ENCODE measurements at places on chromosomes 1 and 21.

GRCh38 chr21:17422931-17423330 lies 89.9 kb upstream of the CXADR start:
- no peak for DNase-seq

DNA sequence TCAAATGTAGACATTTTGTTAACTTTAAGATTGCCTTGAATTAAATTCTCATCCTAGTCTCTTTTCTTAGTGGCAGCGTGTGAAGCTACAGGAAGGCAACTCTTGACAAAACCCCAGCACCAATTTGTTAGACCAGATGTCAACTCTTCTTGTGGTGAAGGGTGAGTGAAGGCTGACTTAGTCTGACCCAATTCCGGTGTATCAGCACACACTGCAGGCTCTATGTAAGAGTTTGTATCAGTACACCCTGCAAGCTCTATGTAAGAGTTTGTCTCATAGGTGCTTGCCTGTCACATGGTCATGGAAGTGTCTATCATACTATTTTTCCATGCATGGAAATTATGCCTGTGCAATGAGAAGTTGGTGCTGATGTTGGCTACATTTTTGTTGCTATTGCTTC lies 16.8 kb downstream of the CR2 start:
- DNase-seq = no peak

GRCh38 chr21:44365251-44365966 lies 12.0 kb downstream of the TRPM2 start:
- no peak for DNase-seq

DNA sequence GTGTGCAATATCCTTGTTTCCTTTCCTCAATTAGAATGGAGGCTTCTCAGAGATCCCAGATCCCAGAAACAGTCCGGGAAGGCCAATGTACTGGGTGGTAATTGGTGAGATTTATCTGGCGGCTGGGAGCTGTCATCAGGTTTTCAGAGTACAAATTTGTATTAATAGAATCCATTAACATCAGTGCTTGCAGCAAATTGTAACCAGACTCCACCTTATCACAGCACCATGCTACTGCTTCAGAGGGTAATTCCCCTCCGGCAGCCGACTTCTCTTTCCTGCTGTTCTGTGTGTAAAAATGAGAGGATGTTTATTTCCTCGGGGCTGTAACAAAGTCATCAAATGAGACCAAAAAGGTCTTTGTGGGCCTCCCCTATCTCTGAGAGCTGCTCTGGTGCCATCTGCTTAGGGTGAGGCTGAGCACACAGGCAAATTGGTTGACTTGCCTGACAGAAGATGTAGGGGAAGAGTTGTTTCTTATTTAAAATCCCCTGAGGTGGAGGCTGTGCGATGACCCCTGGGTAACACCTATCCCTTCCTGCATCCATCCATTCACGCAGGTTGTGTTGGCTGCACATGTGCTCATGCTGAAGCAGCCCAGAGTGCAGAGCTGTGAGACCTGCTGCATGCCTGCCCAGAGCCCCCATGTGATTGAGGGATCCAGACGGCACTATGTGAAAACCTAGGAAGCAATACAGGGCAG lies 19.2 kb downstream of the NFASC start:
- no peak for DNase-seq

DNA sequence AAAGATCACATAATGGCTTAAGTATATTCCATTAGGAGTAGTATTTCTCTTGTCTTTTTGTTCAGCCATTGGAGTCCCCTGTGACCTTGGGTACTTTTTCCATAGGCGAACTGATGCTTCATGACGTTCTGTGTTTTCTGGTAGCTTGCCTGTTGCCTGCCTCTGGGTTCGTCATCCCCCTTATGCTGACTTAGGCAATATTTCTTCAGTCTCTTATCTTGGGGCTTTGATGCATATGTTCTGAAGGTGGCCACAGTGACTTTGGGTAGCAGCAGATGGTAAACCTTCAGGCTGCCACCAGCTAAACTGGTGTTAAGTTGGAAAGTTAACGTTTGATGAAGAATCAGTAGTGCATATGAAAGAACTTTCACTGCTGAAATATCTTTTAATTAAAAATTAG lies 170.2 kb downstream of the RPS6KC1 start:
- no peak for DNase-seq

DNA sequence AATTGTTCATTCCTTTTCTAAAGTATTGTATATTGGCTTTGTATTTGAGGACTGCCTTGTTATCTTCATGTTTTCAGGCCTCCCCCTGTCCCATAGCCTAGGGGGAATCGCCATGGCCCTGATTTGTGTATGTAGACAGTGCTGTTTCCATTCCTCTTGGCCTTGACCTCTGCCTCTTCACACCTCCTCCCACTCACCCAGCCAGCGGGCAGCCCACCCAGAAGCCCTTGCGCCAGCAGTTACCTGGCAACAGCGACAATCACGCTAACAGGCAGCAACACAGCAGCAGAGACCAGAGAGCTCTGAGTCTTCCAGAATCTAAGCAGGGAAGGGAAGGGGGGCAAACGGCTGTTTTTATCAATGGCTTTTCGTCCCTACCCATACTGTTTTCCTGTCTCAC lies 50.0 kb upstream of the NPL start:
- no peak for DNase-seq

DNA sequence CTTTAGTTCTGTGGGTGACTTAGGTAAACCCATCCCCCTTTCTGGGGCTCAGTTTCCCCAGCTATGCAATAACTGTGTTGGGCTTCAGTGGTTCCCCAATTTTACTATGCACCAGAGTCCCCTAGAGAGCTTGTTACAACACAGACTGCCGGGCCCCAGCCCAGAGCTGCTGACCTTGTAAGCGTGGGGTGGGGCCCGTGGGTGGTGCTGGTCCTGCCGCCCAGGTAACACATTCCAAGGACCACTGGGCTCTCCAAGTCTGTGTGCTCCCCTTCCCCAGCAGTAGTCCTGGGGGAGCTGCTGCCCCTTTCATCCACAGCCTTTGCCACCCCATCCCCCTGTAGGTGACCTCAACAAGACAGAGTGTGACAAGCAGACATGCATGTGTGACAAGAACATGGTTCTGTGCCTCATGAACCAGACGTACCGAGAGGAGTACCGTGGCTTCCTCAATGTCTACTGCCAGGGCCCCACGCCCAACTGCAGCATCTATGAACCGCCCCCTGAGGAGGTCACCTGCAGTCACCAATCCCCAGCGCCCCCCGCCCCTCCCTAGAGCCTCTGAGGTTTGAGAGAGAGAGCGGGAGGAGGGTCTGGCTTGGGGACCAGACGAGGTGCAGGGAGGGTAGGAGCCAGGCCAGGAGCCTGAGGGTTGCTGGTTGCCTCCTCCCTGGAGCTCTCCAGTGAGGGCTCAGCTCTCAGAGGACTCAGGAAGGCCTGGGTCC lies 8.9 kb downstream of the PLA2G2F start:
- no peak for DNase-seq

GRCh38 chr1:172241540-172241939 lies 178.9 kb upstream of the C1orf105 start:
- no peak for DNase-seq

GRCh38 chr1:89881415-89882058 lies 60.7 kb downstream of the LRRC8D start:
- no peak for DNase-seq

- DNase-seq = no peak
These were observed 11.4 kb upstream of the RGS16 start for GRCh38 chr1:182615468-182616129.

DNA sequence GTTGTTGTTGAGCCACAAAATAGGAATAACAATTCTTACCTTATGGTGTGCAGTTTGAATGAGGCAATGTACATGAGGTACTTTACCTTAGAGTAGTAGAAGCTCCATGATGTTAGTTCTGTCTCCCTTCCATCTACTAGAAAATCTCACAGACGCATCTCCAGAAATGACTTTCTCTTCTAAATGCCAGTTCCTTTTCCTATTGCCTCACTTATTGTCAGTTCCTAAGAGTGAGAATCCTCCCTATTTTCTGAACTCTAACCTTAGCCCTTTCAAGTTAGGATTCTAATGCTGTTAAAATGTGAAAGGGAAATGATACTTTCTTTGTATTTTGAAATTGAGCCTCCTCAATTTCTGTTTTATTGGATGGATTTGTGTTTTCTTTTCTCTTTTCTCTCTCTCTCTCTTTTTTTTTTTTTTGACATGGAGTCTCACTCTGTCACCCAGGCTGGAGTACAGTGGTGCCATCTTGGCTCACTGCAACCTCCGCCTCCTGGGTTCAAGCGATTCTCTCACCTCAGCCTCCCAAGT lies 18.6 kb upstream of the MAPKAPK2 start:
- no peak for DNase-seq

GRCh38 chr1:93628681-93629080 lies 53.0 kb downstream of the BCAR3 start:
- no peak for DNase-seq

DNA sequence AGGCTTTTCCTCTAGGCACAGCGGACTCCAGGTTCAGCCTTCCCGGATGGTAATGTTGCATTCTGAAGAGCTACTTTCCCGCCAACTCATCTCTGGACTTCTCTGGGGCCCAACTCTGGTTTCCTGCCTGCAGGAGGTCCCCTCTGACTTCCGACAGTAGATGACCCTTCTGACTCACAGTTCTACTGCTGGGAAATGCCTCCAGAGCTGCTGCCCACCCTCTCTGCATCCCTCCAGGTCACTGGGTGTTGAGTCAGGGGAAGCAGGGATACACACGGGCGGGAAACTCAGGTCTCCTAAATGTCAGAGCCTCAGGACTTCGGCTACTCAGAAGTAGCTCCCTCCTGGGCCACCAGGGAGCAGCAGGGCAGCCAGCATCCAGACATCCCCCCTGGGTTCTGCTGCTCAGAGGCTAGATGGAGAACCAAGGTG lies 2.1 kb upstream of the KIF21B start:
- peak; percentile 79 for DNase-seq

GRCh38 chr1:238592621-238593020 lies 701.9 kb upstream of the ZP4 start:
- no peak for DNase-seq

DNA sequence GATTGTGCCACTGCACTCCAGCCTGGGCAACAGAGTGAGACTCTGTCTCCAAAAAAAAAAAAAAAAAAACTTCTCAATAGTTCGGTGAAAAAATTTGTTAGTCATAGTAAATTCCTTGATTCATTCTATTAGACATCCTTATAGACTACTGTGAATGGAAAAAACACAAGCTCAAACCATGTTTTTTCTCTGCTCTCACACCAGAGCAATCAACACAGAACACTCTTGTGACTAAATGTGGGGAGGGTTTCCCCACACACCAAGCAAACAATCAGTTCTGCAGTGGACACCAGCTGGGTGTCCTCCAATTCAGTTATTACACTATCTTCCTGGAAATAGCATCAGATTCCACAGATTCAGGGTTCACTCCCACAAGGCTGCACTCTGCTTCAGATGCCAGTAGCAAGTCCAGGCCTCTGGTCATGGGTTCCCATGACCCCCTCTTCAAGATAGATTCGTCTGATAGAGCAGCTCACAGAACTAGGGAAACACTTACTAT lies 69.1 kb upstream of the TEKT2 start:
- DNase-seq = no peak

GRCh38 chr1:31441073-31441472 lies 28.1 kb downstream of the SERINC2 start:
- DNase-seq = no peak

DNA sequence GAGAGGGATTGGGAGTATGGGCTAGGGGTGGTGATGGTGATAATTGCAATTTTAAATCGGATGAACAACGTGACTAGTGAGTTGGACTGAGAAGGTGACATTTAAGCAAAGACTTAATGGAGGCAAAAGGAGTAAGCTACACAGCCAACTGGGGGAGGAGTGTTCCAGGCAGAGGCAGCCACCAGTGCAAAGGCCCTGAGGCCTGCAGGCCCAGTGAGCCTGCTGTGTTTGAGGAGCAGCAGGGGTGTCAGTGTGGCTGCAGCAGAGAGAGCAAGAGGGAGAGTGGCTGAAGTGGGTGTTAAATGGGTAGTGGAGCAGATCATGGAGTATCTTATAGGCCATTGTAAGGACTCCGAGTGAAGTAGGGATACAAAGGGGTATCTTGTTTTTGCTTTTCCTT lies 18.8 kb downstream of the MYOG start:
- DNase-seq = no peak

GRCh38 chr1:6345009-6345408 lies 48.6 kb downstream of the ACOT7 start:
- DNase-seq = no peak

- no peak for DNase-seq
These were observed 3.7 kb downstream of the CFH start for GRCh38 chr1:196655494-196655893.

Data from A549 (cell line).